ENCODE measurements at places on chromosomes 11 and 22.

GRCh38 chr22:35622191-35622913, 5.2 kb upstream of the MB start:
- no peak for DNase-seq

- DNase-seq: no peak
Observed at GRCh38 chr11:35318977-35319925, 100.1 kb downstream of the SLC1A2 start.

DNA sequence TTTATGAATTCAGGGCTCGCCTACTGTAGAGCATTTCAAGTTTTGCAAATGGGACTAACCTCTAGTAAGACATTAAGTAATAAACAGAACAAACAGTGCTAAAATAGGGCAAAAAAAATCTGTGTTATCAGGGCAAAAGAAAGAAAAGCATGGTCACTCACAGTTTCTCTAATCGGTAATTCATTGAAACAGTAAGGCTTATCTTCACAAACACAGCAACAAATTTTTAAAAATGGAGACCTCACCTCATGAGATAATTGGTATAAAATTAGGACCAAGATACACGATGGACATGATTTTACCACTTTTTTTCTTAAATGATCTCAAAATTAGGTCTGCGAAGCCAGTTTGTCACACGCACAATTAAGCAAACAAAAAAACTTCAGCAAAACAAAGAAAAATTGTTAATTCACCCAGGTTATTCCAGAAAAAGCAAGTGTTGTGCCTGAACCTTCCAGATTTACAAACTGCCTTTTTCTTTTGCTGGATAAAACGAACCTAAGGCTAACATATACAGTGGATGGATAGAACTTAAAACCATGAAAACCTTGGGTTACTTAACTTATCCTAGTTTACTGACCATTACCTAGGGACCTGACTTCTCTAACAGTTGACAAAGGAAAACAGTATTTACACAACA, 1.4 kb downstream of the TMEM123 start:
- DNase-seq: peak; percentile 64

- DNase-seq: peak; percentile 6
Observed at GRCh38 chr22:25137577-25138525, 61.8 kb upstream of the CRYBB3 start.

GRCh38 chr11:8122173-8122764, 41.3 kb downstream of the TUB start:
- DNase-seq: no peak

- DNase-seq: no peak
Observed at GRCh38 chr11:120326228-120326627, 1.1 kb downstream of the TLCD5 start.

DNA sequence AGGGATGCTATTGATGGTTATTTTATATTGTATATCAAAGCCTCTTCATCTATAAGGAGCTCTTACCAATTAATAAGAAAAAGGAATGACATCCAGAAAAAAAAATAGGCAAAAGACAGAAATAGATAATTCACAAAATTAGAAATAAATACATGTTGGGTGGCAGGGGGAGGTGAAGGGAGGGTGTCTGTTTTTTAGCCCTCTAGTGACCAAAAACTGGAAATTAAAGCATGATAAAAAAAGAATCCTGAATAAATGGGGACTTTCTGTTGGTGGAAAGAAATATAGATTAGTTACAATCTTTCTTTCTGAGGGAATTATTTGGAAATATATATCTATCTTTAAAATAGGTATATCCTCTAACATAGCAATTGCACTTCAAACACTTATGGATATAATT, 42.0 kb upstream of the TTC36 start:
- no peak for DNase-seq

DNA sequence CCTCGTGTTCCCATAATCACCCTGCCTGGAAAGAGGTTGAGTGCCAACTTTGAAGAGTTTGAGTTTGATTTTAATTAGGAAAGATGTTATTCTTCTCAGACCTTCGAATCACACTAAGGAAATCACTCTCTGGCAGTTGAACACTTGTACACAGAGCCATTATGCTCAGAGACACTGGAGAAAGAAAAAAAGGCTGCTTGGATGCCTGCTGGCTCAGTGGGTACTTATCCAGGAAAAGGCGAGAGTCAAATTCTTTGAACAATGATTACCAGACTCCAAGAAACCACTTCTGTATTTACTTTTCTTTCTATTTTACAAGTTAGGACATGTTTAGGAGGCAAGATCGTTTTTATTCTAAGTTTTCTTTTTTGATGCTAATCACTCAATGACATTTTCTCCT, 438.5 kb upstream of the FAT3 start:
- no peak for DNase-seq

DNA sequence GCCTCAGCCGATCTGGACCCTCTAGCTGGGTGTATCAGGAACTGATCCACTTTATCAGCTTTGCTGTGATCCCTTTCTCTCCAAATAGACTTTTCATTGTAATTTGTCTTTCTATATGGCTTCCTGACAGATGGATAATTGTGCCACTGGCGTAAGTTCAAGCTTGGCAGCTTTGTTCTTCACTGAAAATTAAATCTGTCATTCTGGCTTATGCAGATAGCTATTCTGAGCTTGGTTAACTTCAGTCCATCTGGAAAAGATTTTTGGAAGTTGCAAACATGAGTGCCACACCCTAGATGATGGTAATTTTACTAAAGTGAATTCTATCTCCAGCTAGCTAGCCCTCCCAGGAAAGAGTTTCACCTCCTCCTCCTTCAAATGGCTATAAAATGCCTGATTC, 8.1 kb downstream of the OR5A2 start:
- no peak for DNase-seq

GRCh38 chr11:4381901-4382300, 11.6 kb downstream of the TRIM21 start:
- DNase-seq: no peak

- no peak for DNase-seq
Observed at GRCh38 chr11:71499125-71499524, 27.9 kb upstream of the KRTAP5-7 start.

- DNase-seq: no peak
Observed at GRCh38 chr11:120122924-120123683, 14.8 kb downstream of the TRIM29 start.

GRCh38 chr11:118910309-118911112, 15.2 kb downstream of the BCL9L start:
- no peak for DNase-seq

DNA sequence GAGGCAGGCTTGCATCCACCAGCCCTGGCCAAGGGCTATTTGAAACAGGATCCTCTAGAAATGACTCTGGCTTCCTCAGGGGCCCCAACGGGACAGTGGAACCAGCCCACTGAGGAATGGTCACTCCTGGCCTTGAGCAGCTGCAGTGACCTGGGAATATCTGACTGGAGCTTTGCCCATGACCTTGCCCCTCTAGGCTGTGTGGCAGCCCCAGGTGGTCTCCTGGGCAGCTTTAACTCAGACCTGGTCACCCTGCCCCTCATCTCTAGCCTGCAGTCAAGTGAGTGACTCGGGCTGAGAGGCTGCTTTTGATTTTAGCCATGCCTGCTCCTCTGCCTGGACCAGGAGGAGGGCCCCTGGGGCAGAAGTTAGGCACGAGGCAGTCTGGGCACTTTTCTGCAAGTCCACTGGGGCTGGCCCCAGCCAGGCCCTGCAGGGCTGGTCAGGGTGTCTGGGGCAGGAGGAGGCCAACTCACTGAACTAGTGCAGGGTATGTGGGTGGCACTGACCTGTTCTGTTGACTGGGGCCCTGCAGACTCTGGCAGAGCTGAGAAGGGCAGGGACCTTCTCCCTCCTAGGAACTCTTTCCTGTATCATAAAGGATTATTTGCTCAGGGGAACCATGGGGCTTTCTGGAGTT, 13.3 kb downstream of the IL10RA start:
- no peak for DNase-seq

GRCh38 chr11:124943254-124943616, 7.4 kb upstream of the HEPACAM start:
- no peak for DNase-seq

GRCh38 chr11:121842192-121842585, 273.8 kb downstream of the BLID start:
- DNase-seq: no peak

GRCh38 chr11:2160736-2161259, at the start of gene INS:
TSS of gene INS (minus strand) at chr11:2161209. CDS start at chr11:2160971, 238 bp downstream.
- DNase-seq: no peak

DNA sequence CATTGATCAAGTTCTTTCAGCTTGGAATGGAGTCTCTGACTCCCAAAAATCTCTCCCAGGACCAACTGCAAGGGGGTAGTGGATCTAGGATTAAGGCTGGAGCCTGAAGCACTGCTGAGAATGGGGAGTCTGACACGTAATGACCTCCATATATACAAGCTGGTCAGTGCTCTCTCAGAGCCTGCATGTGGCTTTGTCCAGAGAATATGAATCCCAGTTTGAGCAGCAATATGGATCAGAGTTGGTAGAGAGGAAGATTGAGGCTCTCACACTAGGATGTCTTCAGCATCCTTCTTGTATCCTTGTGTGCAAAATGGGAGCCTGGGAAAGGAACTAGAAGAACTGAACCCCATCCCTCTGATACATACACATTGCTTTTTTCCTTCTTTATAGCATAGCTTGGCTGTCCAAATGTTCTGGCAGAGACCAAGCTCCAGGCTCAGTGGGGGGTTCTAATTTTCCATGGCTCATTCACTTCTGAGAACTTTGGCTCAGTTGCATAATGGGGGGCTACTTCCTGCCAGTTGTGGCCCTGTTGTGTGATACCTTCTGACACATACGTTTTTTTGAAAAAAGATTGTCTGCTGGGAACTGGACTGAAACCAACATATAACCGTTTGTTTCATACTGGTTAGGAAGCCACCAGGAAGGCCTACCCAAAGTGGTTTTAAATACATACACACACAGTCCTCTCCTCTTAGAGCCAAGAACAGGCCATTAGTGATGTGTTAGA, 138.2 kb downstream of the ETS1 start:
- DNase-seq: no peak

DNA sequence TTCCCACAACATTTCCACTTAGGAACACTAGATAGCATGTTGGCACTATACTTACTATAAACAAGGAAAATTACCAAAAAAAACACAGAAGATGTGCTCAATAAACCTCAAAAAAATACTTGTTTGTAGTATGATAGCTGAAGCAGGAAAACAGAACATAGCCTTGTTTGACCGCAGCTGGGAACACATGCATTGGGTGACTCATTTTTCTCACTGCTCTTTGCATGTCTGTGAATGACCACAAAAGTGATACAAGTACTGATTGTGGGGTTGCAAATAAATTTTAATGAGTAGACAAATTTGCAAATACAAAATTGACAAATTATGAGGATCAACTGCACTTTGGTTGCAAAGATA, 22.8 kb upstream of the GUCY1A2 start:
- DNase-seq: no peak

DNA sequence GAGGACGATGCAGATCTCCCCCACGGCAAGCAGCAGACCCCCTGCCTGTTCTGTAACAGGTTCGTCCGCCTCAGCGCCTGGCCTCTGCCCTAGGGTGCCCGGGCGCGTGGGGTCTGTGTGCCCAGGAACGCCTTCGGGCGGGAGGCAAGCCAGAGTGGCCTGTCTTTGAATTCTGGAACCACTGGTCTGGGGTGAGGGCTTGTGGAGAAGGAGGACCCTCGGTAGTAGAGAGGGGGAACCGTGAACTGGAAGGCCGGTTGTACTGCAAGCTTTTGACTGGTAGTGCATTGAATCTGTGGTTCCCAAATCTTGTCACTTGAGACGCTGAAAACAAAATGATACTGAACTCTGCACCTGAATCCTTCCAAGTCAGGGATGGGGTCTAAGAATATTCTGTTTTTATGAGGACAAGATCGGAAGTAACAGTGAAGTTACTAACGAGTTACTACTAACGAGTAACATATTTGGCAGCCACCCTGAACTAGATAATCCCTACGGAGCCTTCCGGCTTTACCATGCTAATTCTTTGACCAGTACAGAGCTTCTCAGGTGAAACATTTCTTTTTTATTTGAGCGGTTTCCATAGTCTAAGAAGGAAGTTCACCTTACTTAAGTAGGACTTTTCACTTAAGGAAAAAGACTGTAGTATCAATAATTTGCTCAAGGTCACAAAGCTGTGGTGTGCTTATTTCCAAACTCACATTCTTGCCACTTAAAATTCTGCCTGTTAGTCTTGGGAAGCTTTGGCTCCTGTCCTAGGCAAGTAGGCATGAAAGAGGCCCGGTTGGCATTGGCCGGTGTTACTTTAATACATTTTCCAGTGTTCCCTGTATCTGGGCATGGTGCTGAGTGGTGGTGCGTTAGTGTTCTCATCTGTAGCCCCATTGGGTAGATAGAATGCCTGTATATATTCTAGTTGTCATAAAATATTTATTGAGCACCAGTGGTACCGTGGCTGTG, 860 bp downstream of the PRMT3 start:
- peak; percentile 1 for DNase-seq

DNA sequence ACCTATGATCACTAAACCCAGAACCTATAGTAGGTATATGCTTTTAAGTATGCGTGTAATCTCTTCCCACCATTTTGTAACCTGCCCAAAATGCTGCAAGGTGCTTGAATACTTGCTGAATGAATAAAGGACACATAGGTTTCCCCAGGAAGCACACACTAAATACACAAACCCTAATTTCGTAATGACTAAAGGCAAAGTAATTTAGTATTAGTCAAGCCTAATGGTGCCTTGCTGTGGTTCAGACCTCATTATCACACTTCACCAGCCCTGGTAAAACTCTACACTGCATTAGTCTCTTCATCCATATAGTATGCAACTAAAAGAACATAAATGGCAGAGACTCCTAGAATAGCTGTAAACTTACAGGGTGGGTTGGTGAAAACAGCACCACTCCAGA, 289.0 kb upstream of the PITPNB start:
- no peak for DNase-seq

DNA sequence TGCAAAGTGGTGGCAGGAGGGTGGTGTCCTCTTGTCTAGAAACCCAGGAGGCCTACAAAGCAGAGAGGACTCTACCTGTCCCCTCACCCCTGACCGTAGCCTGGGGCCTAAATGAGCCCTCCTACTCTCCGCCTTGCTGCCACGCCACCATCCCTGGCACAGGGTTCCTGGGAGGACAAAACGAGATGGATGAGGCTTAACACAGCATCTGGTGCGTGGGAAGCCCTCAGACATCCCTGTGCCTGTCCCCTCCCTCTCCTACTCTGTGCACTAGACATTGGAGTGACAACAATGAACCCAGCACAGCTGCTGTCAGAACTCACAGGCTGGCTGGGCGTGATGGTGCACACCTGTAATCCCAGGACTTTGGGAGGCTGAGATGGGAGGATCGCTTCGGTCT, 36.4 kb upstream of the DKK3 start:
- no peak for DNase-seq
